ENCODE measurements at places on chromosomes 11 and 22. TPM values are rescaled to one million over a fixed set of nuclear protein-coding genes. Genes with fewer than 3 reads are reported as not detected.
A peak's percentile ranks its signal among the peaks of the same experiment; 100 is the strongest.

Gene PAX6
- total RNA-seq: not detected

Gene WT1
- total RNA-seq: not detected

GRCh38 chr22:23144432-23144831, 845 bp upstream of the RAB36 start:
- no peak for DNase-seq

DNA sequence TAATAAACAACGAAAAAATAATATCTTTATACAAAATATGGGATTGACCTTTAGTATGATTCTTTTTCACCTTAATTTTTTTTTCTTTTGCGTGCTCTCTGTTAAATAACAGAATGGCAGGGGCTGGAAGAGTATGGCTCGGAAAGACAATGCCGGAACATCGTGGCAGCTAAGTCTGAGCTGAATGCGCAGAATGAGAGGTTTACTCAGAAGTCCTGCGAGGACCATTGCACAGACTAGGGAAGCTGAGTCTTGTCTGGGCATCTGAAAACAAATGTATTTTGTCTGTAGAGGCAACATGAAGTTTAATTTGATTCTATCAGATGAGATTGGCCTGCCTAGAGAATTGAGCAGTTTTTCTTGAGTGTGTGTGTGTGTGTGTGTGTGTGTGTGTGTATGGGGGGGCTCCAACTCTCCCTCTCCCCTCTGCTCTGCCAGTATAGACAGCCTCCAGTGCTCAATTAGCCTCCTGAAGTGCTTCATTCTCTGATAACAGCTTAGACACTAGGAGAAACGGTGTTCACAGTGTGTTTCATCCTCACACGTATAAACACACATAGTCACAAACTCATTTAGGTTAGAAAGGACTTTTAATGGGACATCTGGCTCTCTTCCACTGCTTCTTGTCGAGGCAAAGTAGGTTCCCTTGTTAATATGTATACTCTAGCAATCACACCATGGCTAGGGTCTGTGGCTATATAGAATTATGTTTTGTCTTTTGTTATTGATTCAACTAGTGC, 244.3 kb upstream of the SORL1-AS1 start:
- DNase-seq: no peak

- DNase-seq: no peak
These were observed 71.8 kb upstream of the B3GAT1 start for GRCh38 chr11:134483857-134484256.

DNA sequence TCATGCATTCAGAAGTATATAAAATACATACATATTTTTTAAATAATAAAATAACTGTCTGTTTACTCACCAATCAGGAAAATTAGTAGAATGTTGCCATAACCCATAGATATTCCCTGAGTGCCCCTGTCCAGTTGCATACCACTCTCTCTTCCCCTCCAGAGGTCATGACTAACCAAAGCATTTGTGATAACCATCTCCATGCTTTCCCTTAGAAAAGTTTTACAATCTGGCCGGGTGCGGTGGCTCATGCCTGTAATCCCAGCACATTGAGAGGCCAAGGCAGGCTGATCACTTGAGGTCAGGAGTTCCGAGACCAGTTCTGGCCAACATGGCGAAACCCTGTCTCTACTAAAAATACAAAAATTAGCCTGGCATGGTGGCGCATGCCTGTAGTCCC, 33.2 kb upstream of the LDHA start:
- no peak for DNase-seq

DNA sequence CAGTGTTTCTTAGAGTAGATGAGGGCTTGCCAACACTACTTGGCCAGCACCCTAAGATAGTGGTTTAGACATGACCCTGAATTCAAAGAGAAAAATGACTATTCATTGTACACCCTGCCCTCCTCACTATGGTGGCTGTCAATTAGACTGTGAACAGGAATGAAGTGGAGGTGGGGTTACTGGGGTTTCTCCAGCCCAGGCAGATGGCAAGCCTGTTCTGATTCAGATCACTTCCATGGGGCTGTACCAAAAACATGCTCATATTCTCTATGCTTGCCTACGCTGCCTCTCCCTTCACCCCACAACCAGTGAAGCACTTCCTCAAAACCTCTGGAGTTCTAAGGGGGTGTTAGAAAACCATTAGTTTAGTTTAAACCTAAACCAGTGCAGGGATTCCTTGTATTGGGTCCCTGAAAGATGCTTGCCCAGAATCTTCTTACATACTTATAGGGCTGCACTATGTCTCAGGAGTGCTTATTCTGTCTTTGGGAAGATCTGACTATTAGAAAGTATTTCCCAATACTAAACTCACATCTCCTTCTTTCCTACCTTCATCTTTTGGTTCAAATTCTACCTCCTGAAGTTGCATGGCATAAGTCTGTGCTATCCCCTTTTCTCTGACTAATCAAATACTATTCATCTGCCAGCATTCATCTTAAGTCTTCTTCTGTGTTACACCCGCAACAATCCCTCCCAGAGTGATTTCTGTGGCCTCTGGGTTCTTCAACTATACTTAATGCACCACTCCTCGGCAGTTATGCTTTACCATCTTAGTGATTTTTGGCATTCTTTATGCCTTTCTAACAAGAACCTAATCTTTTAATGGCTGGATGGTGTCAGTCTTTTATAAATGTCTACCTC, 71.8 kb downstream of the ATG16L2 start:
- no peak for DNase-seq

- DNase-seq: no peak
These were observed 53.2 kb downstream of the GLYATL1 start for GRCh38 chr11:58992489-58992888.

DNA sequence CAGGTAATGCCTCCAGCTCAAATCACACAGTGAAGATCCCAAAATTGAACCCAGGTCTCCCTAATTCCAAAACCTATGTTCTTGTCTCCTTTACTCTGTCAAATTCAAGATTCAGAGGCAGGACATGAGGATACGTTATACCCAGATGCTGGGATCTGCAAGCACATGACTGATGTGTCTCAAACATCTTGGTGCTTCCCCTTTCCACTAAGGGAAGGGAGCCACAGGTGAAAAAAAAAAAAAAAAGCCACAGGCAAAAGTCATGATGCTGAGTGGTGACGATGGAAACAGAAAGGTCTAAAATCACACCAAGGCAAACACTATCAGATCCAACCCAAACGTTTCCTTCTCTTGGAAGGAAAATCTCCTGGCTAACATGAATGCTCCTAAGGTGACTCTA, 24.0 kb downstream of the ABTB2 start:
- DNase-seq: no peak

- peak; percentile 38 for DNase-seq
These were observed 77.0 kb upstream of the DDI1 start for GRCh38 chr11:103959279-103959942.

DNA sequence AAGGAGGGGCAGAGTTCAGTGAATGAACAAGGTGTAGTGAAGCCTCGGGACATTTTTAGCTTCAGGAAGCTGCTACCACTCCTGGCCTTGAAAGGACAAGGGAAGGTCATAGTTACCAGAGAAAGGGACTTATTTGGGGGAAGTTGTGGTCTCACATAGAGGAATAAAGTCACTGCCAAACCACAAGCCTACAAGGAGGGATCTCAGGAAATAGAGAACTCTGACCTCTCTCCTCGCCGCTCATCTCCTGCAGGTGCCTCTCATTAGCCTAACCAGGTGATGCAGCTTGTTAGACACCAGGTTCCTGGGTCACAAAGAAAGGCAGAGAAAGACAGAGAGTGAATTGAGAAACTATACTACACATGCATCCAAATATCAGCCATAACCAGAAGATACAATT, 14.3 kb upstream of the TOLLIP start:
- no peak for DNase-seq

Gene PRR33
- not detected for total RNA-seq

- DNase-seq: no peak
These were observed 588.2 kb upstream of the TENM4 start for GRCh38 chr11:80028998-80029397.

Gene E2F8
- total RNA-seq: 75.2 TPM

- DNase-seq: no peak
These were observed 5.1 kb downstream of the USP35 start for GRCh38 chr11:78193806-78194205.

Gene MYBPC3
- total RNA-seq: 0.18 TPM

Gene PNPLA3
- not detected for total RNA-seq

DNA sequence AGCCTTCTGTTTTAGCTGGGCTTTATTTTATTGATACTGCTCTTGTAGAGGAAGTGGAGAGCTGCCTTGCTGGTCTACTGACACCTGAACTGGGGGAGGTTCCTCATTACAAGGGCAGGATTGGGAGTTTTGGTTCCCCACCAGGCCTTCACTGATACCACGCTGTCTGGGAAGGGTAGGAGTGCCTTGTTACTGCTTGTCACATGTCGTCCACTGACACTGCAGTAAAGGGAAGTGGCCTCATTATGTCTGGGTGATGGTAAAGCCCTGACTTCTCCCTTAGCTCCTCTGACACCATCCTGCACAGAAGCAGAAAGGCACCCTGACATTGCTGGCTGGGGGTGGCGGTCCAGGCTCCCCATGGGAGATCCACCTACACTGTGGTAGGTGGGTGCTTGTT, 38.7 kb upstream of the ELF5 start:
- no peak for DNase-seq

Gene NCR3LG1
- total RNA-seq: 23.0 TPM

GRCh38 chr11:130592056-130592455, 143.6 kb downstream of the ADAMTS15 start:
- DNase-seq: no peak

GRCh38 chr11:122998727-122999366, 17.2 kb upstream of the BSX start:
- DNase-seq: no peak

DNA sequence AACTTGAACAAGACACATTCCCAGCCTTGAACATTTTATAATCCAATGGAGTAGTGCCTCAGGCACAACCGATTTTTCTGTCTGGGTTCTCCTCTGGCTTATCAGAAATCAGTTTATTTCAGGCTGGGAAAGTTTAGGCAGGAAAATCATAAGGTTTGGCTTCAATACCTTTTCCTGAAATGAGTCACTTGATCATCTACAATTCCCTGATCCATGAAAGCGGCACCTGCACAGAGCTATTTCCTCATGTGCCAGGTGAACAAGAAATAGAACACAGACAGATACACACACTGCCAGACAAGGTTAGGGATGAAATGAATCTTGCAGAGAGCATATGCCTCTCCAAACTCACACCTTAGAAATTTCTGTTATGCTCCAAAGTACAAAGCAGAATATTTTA, 106.7 kb upstream of the OR9G4 start:
- DNase-seq: no peak

- DNase-seq: no peak
These were observed 31.4 kb downstream of the POU2AF1 start for GRCh38 chr11:111347723-111348115.

DNA sequence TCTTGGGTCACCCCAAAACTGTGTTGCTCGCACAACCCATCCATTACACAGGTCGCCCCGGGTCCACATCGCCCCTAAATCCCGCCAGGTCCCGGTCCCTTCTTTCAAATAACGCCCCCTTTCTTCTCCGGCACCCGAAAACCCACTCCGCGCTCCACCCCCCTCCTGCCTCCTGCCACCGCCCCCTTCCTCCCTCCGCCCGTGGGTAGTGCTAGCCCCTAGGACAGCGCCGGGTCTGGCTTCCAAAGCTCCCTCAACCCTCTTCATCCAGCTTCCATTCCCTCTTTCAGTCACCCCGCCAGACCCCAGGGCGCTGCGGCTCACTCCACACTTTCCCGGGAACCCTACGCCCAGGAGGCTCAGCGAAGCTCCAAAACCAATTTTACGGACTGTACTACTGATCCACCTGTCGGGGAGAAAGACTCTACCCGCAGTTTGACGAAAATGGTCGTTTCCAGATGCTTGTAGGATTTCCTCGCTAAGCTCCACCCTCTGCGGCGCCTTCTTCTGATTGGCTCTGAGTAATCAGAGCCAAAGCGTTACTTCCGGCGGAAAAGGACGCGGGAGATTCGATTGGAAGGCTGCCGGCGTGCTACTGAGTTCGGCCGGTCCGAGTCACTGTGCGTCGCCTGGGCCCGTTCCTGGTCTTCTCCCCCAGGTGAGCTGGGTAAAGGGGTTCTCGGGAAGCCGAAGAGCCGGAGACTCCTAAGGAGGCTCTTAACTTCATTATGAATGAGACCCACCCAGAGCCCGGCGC, at the start of gene DDIAS:
Gene DDIAS (plus strand): TSS at position 572 of the 757 bp plus-strand sequence. CDS start 13,003 bp downstream, outside the sequence.
- peak; percentile 100 for DNase-seq

DNA sequence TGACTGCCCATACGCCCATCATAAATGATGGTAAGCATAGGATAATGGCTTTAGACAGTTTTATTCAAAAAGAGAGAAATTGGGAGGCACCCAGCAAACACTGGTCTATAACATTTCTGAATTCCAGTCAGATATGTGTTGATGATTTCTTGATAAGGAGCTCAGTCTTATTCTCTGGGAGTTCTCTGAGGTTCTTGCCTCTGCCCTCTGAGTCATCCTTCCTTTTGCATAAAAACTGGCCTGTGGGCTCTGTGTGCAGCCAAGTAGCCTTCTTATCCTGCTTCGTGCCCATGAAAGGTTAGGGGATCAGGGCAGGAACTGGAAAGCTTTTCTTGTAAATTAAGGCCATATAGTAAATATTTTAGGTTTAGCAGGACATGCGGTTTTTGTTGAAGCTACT, 48.9 kb downstream of the FAR1 start:
- DNase-seq: no peak

- DNase-seq: no peak
These were observed 1174.4 kb downstream of the BRD1 start for GRCh38 chr22:48653306-48653705.

DNA sequence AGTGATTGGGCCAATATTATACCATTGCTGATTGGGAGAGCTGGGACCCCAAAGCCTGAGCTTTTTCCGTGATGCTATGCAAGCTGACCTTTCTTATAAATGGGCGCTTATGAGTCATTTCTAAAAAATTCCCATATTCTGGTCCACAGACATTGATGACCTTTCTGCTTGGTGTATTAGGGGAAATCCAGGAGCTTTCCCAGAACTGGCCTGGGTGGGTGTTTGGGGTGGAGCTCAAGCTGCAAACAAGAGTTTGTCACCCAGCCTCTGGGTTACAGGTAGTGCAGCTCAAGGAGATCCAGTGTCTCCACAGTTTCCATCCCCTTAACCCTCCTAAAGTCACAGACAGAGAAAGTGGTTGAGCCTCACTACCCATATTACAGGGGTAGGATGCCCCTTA, 67.7 kb downstream of the CCDC81 start:
- no peak for DNase-seq

DNA sequence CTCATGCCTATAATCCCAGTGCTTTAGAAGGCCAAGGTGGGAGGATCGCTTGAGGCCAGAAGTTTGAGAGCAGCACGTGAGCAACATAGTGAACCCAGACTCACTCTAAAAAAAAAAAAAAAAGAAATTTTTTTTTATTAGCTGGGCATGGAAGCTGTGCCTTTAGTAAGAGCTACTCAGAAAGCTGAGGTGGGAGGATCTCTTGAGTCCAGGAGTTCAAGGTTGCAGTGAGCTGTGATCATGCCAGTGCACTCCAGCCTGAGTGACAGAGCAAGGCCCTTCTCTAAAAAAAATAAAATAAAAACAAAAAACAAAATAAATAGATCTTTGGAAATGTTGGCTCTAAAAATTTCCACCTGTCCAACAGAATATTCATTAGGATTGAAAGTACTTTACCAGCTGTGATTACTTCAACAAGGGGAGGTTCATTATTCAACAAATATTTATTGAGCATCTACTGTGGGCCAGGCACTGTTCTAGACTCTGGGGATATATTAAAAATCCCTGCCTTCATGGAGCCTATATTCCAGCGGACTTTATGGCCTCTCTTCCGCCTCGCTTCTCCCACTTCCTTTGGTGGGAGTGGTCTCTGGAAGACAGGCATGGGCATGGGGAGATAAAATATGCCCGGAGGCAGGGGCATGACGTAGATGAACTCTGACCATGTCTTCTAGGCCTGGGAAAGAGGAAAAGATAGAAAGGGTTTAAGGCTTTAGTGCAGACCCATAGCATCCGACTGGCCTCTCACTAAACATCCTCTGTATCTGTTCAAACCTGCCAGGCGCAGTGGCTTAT, 47.9 kb downstream of the AHNAK start:
- DNase-seq: no peak

Data from OCI-LY7 (cell line).